Nucleus accumbens (tissue), 56 donors: ENCODE measurements at places on chromosomes 16 and 17.

- no peak for DNase-seq
These were observed 20.2 kb upstream of the ENGASE start for GRCh38 chr17:79054200-79054960.

DNA sequence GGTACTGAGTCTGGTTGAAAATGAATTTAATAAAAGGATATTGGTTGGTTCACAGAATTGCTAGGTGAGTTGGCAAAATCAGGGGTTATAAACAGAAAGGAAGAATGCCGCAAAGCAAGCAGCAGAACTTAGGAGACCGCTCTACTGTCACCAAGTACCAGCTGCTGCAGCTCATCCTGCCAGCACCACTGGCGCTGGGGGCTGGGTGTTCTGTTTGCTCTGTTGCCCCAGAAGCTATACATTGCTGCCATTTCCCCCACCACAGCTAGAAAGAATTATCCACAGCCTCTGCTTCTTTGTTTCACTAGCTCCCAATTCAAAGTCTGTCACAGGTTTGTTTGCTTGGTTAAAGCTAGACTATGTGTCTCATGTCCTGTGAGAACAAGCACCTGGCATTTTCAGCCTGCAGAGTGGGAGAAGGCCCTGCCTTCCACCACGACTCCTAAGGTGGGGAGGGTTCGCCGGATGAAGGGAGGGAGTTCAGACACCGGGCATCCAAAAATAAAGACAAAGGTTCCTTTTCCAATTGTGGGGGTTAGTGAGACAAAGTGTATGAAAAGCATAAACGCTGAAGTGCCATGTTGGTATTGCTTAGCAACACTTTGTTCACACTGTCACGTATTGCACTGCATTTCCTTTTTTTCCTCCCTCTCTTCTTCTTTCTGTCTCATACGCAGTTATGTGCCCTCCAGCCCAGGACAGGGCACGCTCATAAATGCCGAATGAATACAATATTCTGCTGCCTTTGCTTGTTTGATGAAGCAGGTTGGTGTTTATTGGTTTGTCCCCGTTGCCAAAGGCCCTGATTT lies 9.6 kb upstream of the CPD start:
- DNase-seq = no peak

- DNase-seq = peak; percentile 46
These were observed 984 bp downstream of the CENPV start for GRCh38 chr17:16352303-16352666.

GRCh38 chr17:38742411-38743308 lies 5.5 kb downstream of the PCGF2 start:
- DNase-seq = no peak

GRCh38 chr16:79379095-79379494 lies 221.4 kb downstream of the MAF start:
- DNase-seq = no peak

DNA sequence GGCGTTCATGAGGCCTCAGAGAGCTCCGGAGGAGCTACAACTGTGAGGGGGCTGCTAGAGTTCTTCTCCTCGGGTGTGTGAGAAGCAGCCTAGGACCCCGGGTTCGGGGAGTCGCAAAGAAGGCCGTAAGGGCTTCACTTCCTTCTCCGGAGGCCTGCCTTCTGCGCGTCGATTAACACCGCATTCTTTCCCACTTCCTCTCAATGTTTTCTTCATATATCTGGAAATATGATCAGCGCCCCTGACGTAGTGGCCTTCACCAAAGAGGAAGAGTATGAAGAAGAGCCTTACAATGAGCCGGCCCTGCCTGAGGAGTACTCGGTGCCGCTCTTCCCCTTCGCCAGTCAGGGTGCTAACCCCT lies 449 bp downstream of the SMCR8 start:
- no peak for DNase-seq

DNA sequence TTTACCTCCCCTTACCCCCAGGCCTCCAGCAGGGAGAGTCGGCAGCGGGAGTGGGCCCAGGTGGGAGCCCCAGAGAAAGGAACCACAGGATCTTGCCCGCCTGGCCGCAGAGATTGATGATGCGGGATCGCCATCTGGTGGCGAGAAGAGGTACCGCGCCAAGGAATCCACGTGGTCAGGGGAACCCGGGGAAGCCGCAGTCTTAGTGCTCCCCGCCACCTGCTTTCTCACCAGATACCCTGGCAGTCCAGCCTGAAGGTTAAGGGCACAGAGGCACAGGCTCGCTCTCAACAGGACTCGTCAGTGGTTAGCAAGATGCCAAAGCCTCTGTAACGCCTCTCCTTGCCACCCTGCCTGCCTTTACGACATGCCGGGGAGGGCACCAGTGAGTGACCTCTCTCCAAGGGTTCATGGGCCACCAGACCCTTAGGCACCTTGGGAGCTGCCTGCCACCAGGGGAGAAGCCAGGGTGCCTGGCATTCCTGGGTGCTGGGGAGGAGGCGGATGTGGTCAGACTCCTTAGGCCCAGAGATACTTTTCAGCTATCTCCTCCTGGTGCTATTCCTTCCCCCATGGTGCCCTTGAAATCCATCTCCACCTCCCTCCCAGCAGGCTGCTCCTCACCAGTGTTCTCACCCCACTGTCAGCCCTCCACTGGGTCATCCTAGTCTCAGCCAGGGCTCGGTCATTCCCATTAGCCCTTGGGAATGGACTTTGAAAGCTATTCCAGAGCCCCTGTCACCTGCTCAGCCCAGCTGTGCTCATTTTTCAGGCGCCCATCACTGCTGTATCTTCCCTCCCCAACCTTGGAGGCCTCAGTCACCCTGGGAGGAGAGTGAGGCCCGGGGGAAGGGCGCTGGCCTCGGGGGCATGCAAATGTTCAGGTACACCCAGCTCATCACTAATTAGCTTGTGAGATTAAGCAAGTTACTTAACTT lies 5.5 kb upstream of the RHBDF2 start:
- peak; percentile 92 for DNase-seq

DNA sequence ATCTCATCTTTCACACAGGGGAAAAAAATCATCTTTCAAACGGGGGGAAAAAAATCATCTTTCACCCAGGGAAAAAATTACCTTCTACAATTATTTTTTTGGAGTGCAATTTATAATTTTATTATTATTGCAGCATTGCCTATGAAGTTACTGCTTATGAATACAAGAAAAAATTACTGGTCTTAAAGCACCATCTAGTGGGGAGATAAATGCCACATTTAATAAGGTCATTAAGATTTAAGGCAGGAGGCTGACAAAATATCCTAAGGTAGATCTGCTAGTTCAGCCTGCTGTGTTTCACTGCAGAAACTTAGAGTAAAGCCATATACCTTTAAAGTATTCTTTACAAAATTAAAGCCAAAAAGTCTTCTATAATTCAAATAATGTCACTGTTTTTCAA lies 13.7 kb downstream of the SHCBP1 start:
- DNase-seq = no peak

DNA sequence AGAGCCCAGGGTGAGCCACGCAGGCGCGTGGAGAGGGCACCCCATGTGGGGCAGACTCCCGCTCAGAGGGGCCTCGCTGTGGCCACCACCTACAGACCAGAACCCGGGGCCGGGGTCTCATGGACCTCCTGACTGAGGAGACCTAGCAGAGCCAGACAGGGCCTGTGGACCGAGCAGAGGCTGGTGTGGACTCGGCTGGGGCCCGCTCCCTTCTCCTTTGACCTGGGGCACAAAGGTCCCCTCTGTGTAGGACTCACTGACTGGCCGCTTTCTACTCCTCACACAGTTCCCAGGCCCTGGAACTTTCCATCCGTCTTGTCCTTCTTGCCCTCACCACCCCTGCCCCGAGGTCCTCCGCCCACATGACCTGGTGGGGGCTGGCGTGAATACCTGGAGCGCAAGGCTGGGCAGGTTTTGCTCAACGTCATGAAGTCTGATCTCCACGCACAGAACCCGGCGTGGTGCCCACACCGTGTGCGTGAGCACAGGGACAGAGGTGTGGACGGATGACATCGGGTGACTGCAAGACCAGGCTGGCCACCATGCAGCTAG lies 44.7 kb upstream of the ACSF3 start:
- no peak for DNase-seq

GRCh38 chr16:69089091-69089910 lies 16.2 kb upstream of the HAS3 start:
- DNase-seq = peak; percentile 78

GRCh38 chr16:86818671-86819532 lies 240.6 kb downstream of the FOXL1 start:
- no peak for DNase-seq
